ENCODE measurements at places on chromosomes 2 and 18. TPM values are rescaled to one million over a fixed set of nuclear protein-coding genes. Genes with fewer than 3 reads are reported as not detected.

The GAL3ST2 gene
- total RNA-seq: 1.2 TPM

The FLACC1 gene
- total RNA-seq: 1.4 TPM

The IL36B gene
- total RNA-seq: not detected

The CACNB4 gene
- 0.31 TPM for total RNA-seq

The TANC1 gene
- total RNA-seq: 0.33 TPM

The C2orf72 gene
- 0.66 TPM for total RNA-seq

The IAH1 gene
- 76.0 TPM for total RNA-seq

The PLGLB1 gene
- 0.85 TPM for total RNA-seq

The NAT8 gene
- total RNA-seq: not detected

The RGPD3 gene
- 0.21 TPM for total RNA-seq

DNA sequence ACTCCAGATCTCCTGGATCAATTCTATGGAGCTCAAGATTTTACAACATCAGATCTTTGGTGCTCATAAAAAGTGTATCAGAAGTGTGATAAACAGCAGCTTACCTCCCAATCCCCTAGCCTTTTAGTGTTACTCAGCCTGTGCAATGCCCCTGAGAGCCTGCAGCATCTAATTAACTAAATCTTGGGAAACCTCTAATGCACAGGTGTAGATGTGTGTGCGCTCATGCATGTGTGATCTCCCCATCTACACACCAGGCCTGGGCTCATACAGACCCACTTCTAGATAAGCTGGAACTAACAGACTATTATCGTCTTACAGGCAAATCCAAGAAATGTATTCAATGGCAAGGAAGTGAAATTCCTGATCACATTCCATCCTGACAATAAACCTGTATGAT, 7.5 kb downstream of the SUCLG1 start:
- no peak for DNase-seq

DNA sequence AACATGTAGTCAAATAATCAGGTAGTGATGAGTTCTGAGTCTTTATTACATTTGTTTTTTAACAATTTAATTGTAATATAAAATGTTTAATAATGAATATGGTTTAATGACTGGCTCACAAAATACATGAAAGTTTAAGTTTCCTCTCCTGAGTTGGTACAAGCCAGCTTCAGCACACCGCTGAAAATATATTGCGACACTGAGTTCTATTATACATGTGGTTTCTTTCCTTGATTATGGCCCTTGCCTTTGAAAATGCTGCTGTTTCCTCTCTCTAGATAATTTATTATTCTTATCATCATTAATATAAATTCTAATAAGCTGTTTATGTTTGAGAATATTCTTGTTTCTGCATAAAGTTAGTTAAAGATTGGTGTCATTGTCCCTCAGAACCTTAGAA, 249.3 kb downstream of the PARD3B start:
- DNase-seq: no peak

GRCh38 chr2:239348563-239349452, 52.0 kb downstream of the HDAC4 start:
- no peak for DNase-seq

DNA sequence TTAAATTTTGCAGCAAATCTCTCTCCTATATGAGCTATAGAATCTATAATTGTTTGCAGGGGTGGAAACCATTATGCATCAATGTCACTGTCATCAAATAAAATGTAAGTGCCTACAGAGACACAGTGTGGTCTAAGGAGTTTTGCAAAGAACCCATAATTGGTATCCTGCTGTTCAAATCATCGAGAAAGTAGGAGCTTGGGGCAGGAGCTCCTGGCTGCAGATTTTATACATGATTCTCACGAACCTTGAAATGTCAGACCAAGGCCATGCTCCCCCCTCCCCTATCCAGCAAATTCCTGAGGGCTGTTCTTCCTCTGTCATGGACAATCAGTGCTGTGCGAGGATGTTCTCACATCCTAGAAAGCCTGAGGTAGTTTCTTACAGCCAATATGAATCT, 119.5 kb upstream of the CYRIA start:
- DNase-seq: no peak

- no peak for DNase-seq
These were observed 15.2 kb downstream of the BCL2L11 start for GRCh38 chr2:111135910-111136297.

GRCh38 chr2:235692671-235693171, 198.9 kb downstream of the AGAP1 start:
- DNase-seq: no peak

DNA sequence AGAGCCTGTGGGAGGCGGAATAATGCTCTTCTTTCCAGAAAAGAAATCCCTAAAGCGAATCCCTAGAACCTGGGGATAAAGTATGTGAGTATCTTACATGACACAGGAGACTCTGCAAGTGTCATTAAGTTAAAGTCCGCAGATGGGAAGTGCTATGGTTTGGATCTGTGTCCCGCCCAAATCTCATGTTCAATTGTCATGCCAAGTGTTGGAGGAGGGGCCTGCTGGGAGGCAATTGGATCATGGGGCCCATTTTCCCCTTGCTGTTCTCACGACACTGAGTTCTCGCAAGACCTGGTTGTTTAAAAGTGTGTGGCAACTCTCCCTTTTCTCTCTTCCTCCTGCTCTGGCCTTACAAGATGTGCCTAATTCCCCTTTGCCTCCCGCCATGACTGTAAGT, 207.8 kb downstream of the MYT1L start:
- no peak for DNase-seq

DNA sequence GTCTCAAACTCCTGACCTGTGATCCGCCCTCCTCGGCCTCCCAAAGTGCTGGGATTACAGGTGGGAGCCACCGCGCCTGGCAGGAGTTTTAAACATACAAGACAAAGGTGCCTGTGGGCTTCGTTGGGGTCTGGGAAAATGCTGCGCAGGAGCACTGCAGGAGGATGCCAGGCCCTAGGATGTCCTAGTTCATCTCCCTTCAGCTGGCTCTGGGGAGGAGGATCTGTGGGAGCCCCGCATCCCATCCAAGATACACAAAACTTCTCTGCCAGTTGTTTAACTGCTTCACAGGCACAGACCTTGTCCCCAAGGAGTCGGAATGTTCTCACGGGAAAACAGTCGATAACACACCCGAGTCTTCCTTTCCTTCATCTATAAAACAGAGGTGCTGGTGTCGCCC, 89.1 kb downstream of the POLR1A start:
- DNase-seq: no peak

DNA sequence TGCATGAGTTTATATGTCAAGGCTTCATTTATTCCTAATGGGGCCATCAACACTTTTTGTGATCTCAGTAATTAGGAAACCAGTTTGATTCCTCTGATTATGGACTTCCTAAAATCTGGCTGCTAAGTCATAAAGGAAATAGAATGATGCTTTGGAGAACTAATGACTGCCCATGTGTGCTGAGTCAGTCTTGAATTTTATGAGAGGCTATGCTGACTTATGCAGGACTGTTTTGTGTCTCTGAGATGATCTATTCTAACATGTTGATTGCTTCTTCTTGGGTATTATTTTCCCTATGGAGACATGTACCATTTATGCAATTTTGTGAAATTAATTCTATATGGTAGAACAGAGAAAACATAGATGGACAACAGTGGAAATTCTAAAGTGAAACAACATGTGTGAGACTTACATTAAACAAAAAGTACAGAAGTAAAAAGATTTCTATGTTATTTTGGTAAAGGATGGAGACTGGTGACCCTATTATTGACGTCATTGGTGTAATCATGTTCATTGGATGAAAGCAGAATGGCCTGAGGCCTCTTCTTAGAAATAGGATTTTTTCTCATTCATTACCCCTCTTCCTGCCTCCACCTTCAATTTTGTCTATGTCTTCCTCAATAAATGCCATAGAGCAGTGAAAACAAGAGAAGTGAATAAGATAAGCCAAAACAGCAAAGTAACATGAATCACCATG, 1658.2 kb upstream of the PIK3C3 start:
- DNase-seq: no peak

DNA sequence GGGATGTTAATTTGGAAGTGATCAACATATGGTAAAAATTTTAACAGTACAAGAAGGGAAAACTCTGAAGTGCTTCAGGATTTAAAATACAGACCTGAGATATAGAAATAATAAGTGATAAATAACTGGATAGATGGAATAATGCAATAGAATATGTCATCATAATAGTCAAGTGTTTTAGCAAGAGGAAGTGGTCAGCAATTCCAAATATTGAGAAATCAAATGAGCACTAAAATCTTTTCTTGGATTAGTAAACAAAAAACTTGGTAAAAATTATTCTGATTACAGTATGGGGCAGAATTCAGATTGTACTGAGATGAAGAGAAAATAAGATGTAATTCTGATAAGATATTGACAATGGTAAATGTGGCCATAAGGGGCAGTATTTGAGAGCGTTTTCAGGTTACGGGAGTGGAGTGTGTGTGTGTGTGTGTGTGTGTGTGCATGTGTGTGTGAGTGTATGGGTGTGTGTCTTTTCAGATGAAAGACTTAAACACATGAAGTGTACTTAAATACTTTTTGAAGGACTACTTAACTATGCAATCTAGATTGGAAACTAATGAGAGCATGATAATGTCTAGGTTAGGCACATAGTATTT, 217.9 kb upstream of the ITGA4 start:
- DNase-seq: no peak

DNA sequence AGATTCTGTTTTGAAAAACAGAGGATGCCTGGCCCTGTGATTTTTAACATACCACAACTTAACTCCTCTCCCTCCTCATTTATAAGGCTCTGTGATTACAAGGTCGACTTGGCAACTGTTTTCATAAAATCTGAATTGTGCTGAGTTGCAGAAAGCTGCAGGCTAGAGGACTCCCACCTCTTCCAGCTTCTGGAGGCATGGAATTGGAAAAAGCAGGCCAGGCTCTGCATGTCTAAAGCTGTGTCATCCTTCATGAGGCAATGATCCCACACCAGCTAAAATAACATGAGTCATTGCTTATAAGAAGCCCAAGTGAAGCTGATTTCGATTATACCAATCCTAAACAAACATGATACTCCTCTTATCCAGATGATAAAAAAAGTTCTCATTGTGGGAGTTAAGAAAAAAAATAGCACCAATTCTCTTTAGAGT, 11.7 kb downstream of the ARHGAP28 start:
- no peak for DNase-seq

- no peak for DNase-seq
These were observed 114.2 kb upstream of the NT5C1B start for GRCh38 chr2:18703555-18703954.

DNA sequence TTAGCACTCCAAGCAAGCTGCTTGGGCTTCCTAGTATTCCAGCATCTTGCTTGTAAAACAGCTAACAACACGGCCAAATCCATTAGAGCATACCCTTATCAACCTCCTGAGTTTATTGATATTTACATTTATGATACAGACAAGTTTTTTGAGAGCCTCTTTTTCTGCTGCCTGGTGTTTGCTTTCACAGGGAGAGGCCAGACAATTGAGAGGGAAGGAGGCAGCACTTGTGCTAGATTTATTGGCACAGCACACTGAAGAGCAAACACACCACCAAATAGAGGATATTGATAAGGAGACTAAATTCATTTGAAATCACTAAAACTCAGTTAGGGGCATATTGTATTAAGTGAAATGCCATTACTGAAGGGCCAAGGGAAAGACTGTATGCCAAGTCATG, 1142.3 kb upstream of the FANCL start:
- DNase-seq: no peak

- DNase-seq: no peak
These were observed 422.0 kb downstream of the CBLN2 start for GRCh38 chr18:72122103-72122502.

DNA sequence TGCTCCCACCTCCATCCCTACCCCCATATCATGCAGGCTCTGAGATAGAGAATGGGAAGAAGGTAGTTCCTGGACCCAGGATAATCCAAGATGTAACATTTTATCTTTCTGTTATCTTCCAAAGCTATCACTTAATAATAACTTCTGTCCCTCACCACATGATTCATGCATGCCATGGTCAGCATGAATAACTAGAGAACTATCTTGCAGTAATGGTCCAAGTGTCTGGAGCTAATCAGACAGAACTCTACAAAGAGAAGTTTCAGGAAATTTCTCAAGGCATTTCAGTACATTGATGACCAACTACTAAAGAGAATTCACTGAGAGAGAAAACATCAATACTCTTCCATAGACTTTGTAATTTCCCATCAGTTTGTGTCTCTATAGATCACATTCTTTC, 1469.7 kb upstream of the PIK3C3 start:
- no peak for DNase-seq

GRCh38 chr2:105102963-105103421, 65.1 kb downstream of the MRPS9 start:
- DNase-seq: no peak

- peak; percentile 73 for DNase-seq
These were observed 24.2 kb upstream of the RHOB start for GRCh38 chr2:20422402-20423271.

GRCh38 chr2:231502596-231502995, 27.6 kb downstream of the NMUR1 start:
- DNase-seq: no peak

DNA sequence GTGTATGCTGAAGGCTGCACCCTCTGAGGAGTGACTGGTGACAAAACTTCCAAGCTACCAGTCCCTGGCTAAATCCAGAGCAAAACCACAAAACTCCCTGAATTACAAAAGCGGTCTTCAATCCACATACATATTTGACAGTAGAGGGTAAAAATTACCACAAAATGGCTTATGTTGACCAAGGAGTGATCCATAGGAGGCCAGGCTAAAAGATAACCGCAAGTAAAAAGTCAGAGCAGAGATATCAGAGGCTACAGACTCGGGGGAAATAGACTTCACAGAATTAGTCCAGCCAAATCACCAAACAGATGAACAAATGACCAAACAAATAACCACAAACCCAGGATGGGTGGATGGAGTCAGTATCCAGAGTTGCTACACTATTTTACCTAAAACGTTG, 19.4 kb downstream of the STARD6 start:
- DNase-seq: no peak

- DNase-seq: no peak
These were observed 205.3 kb upstream of the SYT4 start for GRCh38 chr18:43482600-43482999.

DNA sequence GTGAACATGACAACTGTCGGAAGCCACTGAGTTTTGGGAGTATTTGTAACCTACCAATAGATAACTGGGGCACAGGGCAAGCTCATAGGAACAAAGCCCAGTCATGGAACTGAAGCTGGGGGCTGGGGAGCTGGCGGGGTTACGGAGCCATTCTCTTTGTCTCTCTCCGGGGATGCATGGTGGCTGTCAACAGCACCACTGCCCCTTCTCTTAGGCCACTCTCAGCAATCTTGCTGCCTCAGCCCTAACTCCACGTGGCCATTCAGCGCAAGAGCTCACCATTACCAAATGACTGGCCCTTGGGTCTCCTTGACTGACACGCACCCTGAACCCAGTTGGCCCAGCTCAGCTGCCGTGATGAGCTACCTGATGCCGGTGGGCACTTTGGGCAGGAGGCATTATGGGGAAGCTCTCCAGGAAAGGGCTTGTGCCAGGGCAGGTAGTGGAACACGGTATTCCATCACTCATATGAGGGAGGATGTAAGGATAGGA, 33.6 kb upstream of the ODC1 start:
- DNase-seq: no peak

DNA sequence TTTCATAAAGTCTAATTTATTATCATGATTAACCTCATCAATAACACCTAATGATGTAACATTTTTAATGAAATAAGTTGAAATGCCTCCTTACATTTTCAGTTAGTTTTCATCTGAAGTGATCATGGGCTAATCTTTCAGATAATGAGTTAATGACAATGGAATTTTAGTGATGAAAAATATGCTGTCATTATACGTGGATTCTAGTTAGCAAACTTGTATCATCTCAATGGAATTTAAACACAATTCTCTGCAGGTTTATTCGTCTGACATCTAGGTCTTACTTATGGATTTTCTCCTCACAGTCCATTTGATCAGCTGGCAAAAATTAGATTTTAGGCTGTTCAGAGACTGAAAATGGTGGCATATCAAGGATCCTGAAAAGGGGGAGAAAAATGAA, 885.0 kb downstream of the SLC4A3 start:
- DNase-seq: no peak

All from activated CD4-positive, alpha-beta T cell treated with anti-CD3 and anti-CD28 coated beads, Interleukin-2, amount 10 ng/mL, durations not matched to agents 24 days and 14 days (primary cell).